ENCODE measurements at places on chromosomes 3 and 15.
A peak's percentile ranks its signal among the peaks of the same experiment; 100 is the strongest.

- no peak for DNase-seq
Measured at GRCh38 chr15:67613708-67614107, 71.2 kb downstream of the MAP2K5 start.

DNA sequence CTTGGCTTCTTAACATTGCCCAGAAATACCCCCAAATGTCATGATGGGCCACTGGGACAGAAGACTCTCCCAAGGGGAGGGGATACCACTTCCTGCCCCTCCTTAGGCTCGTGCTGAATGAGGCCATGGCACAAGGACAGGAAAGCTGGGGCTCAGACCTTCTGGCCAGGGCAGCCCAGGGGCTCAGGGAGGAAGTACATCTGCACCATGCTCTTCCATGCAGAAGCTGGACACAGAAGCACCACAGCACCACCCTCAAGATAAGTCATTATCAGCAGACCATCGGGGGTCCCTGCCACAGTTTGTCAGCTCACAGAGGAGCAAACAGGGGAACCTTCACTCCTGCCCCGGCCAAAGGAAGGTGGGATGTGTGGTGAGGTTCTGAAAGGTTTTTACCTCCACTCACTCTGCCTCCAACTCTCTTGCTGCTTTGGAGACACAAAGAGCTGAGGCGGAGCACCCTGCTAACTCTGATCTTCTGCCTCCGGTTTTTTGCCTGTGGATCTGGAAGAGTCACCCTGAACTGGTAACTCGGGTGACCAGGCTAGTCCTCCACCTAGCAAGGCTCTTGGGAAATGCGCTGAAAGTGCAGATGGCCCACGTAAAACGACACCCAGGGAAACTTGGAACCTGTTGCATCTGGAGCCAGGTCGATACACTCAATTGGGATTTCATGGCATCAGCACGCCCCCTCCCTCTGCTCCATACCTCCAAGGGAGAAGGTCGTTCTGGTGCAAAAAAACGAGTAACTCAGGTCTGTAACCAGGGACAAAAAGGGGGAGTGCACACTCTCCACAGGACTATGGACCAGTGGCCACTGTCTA, 8.3 kb downstream of the BMF start:
- DNase-seq, result no peak

DNA sequence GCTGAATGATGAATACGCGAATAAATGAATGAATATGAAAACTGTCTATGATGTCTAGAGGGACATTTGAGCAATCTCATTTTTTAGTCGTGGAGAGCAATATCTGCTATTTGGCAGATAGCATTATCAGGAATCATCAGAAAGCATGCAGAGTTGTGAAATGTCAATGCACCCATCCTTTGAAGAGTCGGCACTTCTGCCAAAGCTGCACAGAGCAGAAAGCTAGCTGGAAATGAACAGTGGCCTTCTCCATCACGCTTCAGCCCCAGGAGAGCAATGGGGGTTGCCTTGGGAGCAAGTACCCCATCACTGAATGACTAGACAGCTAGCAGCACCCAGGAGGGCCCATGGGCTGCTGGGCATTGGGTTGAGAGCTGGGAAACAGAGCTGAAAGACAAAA, 69.1 kb upstream of the PROK2 start:
- DNase-seq, result no peak

- peak; percentile 67 for DNase-seq
Measured at GRCh38 chr3:9600597-9600996, 47.0 kb upstream of the LHFPL4 start.

GRCh38 chr3:192685801-192686200, 41.5 kb downstream of the FGF12 start:
- DNase-seq, result no peak

DNA sequence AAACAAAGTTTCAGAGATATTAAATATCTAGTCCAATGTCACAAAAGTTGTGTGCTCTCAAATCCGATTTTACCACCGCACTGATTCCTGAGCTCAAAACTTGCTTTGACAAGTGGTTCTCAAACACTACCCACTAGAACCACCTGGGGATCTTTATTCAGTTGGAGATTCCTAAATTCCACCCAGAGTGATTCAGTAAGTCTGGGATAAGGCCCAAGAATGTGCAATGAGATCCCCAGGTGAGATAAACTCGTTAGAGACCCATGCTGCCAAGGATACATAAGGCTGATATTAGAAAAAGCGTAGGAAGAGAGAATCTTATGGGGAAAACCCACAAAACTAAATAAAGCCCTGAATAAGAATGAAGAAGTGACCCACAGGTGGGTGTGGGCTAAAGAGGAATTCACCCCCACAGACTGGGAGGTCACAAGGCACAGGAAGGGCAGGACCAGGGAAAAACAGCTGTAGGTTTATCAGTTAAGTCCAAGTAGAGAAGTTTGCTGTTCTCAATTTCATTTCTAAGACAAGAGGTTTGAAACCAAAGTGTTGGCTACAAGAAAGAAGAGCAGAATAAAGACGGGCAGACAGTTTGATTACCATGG, 11.5 kb upstream of the RPS17 start:
- DNase-seq, result no peak

DNA sequence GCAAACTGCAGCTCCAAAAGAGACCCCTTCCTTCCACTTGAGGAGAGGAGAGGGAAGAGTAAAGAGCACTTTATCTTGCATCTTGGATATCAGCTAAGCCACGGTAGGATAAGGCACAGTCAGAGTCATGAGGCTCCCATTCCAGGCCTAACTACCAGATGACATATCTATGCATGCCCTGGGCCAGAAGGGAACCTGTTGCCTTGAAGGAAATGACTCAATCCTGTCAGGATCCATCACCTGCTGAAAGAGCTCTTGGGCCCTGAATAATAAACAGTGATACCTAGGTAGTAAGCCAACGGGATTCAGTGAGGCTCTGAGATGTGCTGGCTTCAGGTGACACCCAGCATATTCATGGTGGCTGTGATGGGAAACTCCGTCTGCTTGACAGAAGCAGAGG, 118.5 kb upstream of the EPHA3 start:
- DNase-seq, result no peak

DNA sequence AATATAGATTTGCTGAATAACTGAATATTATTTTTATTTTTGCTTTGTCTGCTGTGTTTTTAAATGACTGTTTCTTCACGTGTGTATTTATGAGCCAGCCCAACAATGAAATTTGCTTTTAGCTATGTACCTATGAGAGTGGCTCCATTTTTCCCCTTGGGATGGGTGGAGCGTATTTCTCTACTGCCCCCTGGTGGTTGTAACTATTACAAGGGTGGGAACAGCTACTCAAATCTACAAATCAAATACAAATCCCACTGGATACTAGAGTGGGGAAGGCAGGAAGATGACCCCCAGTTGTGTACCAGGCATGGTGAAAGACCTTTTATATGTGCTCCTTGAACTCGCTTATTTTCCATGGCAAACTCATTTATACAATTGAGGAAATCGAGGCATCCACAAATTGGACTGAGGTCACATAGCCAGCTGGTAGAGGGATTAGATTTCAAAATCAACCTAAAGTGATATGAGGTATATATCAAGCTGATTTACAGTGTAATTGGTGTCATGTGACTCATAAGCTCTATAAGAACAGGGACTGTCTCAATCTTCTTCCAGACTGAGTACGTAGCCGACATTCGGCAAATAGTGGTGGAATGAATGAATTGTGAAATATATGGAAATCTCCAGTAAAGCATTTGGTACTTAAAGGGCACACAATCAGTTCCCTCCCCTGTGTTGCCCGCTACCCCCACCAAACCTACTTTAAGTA, 69.5 kb upstream of the VEPH1 start:
- DNase-seq, result peak; percentile 14

DNA sequence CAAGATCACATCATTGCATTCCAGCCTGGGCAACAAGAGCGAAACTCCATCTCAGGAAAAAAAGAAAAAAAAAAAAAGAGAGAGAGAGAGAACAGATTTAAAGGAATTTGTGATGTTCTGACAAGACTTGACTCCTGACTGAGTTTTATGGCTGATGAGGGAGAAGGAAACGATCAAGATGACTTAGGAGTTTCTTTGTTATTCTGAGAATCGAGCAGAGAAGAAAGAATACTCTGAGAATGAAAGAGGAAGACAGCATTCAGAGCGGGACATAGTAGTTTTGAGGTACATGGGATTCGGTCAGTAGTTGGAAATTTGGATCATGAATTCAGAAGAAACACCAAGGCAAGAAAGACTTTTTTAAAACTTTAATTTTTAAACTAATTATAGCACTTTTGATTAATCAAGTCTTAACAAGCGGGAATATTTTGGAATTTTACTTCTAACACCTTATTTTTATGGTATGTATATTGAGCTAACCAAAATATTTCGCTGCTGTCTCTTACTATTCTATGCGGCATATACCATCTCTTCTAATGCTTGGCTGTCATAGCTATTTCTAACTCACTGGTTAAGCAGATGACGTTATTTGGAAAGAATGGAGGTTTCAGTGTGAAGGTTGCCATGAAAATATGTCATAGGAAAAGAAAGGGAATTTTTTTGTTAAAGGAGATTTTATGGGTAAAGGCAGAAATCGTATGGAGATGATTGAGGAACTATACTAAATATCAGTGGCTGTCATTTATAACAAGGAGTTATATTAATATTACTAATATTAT, 644.1 kb downstream of the RBMS3 start:
- DNase-seq, result no peak

DNA sequence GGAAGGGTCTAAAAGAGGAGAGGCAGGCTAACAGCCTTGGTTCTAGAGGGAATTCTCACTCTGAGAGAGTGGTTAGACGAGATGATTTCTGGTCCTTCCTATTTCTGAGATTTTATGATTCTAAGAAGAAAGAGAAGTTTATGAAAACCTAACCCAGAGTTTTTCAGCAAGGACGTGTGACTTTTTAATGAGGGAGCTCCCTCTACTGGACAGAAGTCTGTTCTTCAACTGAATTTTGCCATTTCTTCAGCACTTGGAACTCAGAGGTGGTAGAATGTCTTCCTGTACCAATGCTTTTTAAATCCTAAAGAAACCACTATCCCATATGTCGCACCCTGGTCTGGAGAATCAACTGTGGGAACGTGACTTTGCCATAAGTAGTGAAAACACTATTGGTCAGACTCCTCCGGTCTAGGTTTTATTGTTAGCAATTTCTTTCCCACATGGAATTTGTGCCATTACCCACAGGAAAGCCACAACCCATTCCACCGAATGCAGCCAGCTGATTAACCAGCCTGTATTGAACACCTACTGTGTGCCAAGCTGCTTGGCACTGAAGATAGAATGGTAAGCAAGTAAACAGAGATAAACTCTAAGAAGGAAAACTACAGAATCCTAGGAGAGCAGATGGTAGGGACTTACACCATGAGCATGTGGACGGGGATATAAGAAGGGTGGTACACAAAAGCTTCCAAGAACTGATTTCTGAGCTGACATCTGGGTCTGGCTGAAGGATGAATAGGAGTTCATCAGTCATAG, 199.5 kb upstream of the LMCD1 start:
- no peak for DNase-seq

DNA sequence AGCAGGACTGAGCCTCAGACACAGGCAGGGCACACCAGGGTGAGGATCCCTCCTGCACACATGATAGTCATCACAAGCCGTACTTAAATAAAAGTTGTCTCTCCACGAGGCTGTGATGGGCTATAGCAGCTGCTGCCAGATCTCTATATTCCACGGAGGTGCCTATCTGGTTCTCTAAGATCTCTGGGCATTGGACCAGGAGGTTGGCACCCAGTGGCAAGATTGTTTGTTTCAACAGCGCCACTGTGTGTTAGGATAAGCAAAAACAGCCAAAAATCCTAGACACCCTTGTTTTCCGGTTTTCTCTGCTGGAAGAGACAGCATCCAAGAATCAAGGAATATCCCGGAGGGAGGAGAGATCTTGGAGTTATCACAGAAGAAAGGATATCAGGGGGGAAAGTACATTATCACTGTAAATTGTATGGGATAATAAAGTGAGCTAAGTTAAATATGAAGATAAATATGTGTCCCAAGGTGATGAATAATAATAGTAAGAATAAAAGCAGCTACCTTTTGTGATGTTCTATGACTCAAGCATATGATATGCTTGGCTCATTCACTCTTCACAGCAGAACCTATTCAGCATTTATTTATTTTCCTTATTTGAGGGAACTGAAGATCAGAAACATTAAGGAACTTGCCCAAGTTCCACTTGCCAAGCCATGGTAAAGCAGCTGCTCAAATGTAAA, 90.6 kb upstream of the AKAP13 start:
- peak; percentile 40 for DNase-seq

DNA sequence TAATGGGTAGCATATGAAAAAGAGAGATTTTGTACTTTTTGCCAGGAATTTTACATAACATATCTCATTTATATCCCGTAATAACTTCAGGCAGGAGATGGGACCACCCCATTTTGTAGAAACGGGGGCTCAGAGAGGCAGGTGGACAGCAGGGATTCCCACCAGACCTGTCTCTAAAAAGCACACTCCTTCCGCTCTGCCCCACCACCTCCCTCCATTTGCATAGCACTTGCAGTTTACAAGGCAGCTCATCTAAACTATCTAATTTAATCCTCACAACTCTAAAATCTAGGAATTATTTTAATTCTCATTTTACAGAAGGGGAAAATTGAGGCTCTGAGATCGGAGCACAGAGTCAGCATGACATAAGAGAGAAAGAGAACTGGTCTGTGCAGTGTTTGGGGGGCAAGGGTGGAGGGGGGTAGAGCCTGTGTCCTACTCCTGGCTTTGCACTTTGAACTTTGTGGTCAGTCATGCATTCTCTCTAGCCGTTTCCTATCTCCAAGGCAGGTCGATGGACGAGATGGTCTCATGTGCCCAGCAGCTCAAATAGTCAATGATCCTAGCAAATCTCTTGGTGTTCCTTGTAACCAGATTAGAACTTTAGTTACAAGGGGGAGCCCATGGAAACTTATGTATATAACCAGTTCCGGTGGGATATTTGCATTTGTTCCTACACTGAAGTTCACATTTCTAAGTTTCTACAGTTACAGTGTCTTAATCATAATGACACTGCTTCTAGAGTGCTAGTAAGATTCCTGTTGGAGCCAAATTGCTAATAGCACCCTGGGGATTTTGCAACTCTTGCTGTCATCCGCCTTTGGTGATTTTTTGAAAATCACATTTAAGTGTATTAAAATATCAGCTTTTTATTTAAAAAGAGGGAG, 18.6 kb downstream of the CRYGS start:
- no peak for DNase-seq

DNA sequence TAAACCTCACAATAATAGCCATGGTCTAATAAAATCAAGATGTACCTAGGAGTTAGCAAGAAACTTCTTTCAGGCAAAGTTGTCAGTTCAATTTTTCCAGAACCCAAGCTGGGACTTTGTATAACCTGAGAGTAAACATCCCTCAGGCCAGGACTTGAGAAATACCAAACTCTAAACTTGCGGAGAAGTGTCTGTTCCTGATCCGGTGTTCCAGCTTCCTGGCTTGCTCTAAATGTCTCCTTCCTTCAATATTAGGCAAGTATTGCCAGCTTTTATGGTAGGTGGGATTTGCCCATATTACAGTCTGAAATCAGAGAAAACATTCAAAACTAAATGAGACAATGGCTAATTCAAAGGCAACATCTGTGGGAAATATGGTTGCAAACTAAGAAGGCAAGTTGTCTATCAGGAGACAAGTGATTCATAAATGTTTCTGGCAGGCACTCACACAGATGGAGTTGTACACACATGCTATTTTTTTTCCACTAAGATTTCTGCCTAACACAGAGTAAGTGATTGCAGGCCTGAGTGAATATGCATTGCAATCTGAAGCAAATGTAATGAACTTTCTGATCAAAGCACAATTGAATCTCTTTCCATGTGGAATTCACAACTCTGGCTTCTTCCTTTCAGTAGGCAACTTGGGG, 88.3 kb upstream of the COL8A1 start:
- no peak for DNase-seq

GRCh38 chr3:13420831-13421765, 976 bp upstream of the NUP210 start:
- peak; percentile 60 for DNase-seq

Data from transverse colon (tissue), 4 donors.